ENCODE measurements at places on chromosomes 7 and 10. TPM values are rescaled to one million over a fixed set of nuclear protein-coding genes. Genes with fewer than 3 reads are reported as not detected.
A peak's percentile ranks its signal among the peaks of the same experiment; 100 is the strongest.

The ARMC10 gene
- total RNA-seq: 55.4 TPM

GRCh38 chr7:16171928-16172327, 249.4 kb downstream of the CRPPA start:
- no peaks in the 10 kb centered on the region for H3K27me3 ChIP-seq
- no peak for DNase-seq
- no peak overlapping the region for H3K27ac ChIP-seq
- no peaks in the 10 kb centered on the region for H3K36me3 ChIP-seq

- H3K27ac ChIP-seq: no peak overlapping the region
- H3K4me3 ChIP-seq: no peak overlapping the region
- DNase-seq: peak; percentile 33
- no peaks in the 10 kb centered on the region for H3K27me3 ChIP-seq
Measured at GRCh38 chr7:73423519-73424488, 9.8 kb upstream of the FZD9 start.

DNA sequence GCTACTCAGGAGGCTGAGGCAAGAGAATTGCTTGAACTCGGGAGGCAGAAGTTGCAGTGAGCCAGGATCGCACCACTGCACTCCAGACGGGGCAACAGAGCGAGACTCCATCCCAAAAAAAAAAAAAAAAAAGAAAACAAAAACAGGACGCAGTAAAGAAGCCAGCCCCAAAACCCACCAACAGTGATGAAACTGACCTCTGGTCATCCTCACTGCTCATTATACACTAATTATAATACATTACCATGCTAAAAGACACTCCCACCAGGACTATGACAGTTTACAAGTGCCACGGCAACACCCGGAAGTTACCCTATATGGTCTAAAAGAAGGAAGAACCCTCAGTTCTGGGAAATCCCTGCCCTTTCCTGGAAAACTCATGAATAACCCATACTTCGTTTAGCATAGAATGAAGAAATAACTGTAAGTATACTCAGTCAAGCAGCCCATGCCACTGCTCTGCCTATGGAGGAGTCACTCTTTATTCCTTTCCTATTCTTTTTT, 40.0 kb upstream of the EIF4H start:
- no peak for DNase-seq
- H3K36me3 ChIP-seq: no peaks in the 10 kb centered on the region
- no peak overlapping the region for H3K4me3 ChIP-seq
- H3K27ac ChIP-seq: no peak overlapping the region

- no peaks in the 10 kb centered on the region for H3K36me3 ChIP-seq
- H3K4me3 ChIP-seq: no peak overlapping the region
- H3K27me3 ChIP-seq: no peaks in the 10 kb centered on the region
- DNase-seq: no peak
- no peak overlapping the region for H3K27ac ChIP-seq
- no peaks in the 10 kb centered on the region for H3K4me1 ChIP-seq
Measured at GRCh38 chr10:132904814-132905649, 37.3 kb downstream of the CFAP46 start.

The SEMA3E gene
- total RNA-seq: 3.1 TPM

GRCh38 chr7:123329988-123330643, 130.3 kb upstream of the SLC13A1 start:
- H3K27me3 ChIP-seq: no peaks in the 10 kb centered on the region
- DNase-seq: no peak
- H3K4me3 ChIP-seq: no peak overlapping the region
- no peaks in the 10 kb centered on the region for H3K36me3 ChIP-seq

The NPC1L1 gene
- not detected for total RNA-seq

DNA sequence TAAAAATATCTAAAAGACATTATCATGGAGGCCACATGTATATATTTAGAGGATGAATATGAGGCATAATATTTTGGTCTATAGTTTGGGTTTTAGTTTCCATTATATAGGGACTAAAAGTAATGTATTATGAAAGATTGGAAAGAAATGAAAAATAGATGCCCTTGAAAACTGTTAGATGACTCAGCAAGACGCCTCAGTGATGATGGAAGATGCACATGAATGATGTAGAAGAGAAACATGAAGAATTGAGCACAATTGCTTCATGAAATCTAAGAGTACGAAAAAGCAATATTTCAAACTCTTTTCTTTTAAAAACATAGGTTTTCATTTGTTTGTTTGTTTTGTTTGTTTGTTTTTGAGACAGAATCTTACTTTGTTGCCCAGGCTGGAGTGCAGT, 89.8 kb downstream of the ARL4A start:
- no peaks in the 10 kb centered on the region for H3K36me3 ChIP-seq
- no peaks in the 10 kb centered on the region for H3K4me1 ChIP-seq
- H3K4me3 ChIP-seq: no peak overlapping the region

- no peak overlapping the region for H3K27ac ChIP-seq
- H3K27me3 ChIP-seq: no peaks in the 10 kb centered on the region
- peaks cover 28% of the 10 kb centered on the region for H3K4me1 ChIP-seq
- no peak overlapping the region for H3K4me3 ChIP-seq
Measured at GRCh38 chr10:110042181-110042580, 34.4 kb downstream of the ADD3 start.

The PLEKHS1 gene
- not detected for total RNA-seq

DNA sequence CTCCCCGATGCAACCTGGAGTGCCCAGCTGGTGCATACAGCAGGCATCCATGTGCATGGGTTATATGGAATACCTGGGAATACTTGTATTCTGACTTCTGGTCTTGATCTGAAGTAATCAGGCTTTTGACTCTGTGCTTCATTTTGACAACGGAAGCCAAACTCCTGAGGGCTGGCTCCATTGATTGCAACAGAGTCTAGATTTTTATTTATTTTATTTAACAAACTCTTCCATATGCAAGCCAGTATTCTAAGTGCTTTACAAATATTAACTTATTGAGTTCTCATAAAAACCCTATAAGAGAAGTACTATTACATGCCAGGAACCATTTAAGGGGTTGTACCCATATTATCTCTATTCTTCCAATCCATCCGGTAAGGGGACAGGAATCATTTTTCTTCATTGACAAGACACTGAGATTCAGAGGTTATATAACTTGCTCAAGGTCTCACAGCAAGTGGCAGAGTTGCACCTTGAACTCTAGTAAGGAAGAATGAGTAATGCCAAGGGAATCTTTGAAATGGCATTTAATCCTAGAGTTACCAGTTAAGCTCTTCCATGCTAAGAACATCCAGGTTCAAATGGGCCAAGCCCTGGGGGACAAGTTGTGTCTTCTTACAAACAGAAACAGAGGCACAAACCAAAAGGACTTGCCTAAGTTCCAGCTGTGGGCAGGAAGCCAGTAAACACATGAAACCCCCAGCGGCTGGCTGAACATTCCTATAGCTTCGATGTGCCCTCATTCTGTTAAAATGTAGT, 241.0 kb downstream of the WDR11 start:
- no peaks in the 10 kb centered on the region for H3K4me1 ChIP-seq
- no peaks in the 10 kb centered on the region for H3K36me3 ChIP-seq
- no peaks in the 10 kb centered on the region for H3K27me3 ChIP-seq
- peak; percentile 39 for DNase-seq

- H3K27ac ChIP-seq: no peak overlapping the region
- no peaks in the 10 kb centered on the region for H3K27me3 ChIP-seq
- DNase-seq: no peak
- no peaks in the 10 kb centered on the region for H3K36me3 ChIP-seq
- no peaks in the 10 kb centered on the region for H3K4me1 ChIP-seq
Measured at GRCh38 chr10:55174419-55174818, 373.4 kb upstream of the PCDH15 start.

DNA sequence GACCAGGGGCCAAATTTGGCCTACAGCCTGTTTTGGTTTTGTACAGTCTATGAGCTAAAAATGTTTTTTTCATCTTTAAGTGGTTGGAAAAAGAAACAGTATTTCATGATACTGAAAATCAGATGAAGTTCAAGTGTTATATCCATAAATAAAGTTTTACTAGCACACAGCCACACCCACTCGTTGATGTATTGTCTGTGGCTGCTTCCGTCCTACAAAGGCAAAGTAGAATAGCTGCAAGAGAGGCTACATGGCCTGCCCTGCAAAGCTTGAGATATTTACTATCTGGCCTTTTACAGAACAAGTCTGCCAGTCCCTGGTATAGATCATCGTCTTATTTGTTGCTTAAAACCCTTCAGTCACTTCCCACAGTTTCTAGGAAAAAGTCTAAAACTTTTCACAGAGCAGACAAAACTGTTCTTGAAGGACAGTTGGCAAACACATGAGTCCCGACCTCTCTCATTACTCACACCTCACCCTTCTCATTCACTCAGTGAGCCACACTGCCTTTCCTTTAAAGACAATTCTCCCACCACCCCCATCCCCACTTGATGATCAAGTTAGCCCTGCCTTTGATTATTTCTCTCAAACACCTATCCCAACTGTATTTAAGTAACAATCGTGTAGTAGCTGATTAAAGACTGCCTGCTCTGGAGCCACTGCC, 9.9 kb downstream of the RHEB start:
- DNase-seq: no peak
- no peaks in the 10 kb centered on the region for H3K36me3 ChIP-seq
- H3K27ac ChIP-seq: no peak overlapping the region
- H3K27me3 ChIP-seq: no peaks in the 10 kb centered on the region
- no peak overlapping the region for H3K4me3 ChIP-seq

GRCh38 chr10:27019827-27020226, 80.5 kb downstream of the ANKRD26 start:
- H3K36me3 ChIP-seq: no peaks in the 10 kb centered on the region
- no peak for DNase-seq
- no peak overlapping the region for H3K4me3 ChIP-seq
- H3K27me3 ChIP-seq: no peaks in the 10 kb centered on the region

All from thyroid gland (tissue), 4 donors.